ENCODE measurements at places on chromosomes 6 and 20.

GRCh38 chr20:38864662-38865061, 59.2 kb downstream of the PPP1R16B start:
- DNase-seq = no peak

GRCh38 chr6:155717374-155717773, 261.7 kb upstream of the NOX3 start:
- DNase-seq = no peak

DNA sequence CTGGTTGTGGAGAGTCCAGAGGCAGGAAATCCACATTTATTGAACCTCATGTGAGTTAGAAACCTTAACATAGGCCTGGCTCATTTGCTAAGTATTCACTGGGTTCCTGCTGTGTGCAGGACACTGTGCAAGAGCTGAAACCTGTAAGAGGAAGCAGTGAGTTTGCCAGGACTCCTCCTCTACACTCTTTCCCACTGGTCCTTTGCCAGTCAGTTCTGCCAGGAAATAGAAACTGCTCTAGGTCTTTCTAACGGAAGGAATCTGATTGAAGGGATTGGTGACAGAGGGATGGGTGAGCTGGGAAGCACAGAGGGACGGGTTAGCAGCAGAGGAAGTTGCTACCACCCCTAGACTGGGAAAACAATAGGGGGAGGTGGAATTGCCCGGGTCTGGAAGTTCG, 234.2 kb upstream of the ECI2 start:
- DNase-seq = no peak

- DNase-seq = no peak
Measured at GRCh38 chr20:14142964-14143627, 147.8 kb downstream of the MACROD2 start.

DNA sequence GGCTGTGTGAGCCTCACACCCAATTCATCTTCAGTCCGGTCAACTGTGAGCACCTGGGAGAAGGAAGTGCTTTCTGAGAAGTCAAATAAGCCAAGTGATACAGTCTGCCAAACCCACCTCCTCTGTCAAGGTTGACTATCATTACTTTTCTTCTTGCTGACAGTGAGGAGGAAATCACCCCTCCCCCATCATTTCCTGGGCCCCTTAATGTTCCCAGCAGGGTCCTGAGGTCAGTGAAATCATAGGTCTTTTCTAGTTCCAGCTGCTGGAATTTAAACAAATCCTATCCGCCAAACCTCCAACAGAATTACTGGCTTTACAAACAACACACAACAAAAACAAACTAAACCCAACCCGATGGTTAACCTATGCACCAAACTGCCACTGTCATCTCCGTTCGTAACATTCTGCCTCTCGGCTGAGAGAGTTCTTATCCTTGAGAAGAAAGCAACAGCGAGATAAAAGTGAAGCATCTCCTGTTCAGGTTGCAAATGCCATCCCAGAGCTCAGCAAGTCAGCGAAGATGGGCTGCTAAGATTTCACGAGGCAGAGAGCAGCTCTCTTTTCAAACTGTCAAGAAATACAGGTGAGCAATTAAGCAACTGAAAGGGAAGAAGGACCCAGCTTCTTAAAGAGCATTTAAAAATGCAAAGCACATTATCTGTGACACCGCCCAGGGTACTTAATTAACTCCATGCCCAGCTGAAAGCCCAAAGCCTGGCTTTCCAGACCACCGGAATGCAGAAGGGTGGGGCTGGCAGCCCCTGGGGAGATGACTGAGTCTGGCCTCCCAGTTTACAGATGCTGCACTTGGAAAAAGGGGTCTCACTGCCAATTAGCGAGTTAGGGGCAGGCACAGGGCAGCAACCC, 24.7 kb downstream of the GFOD1 start:
- DNase-seq = no peak

Measured in CD4-positive, alpha-beta T cell treated with Interleukin-4 for 4 hours (primary cell).